ENCODE measurements at places on chromosomes 4 and X.

- DNase-seq, result peak; percentile 17
These were observed 33.9 kb downstream of the ZBTB49 start for GRCh38 chr4:4323705-4324534.

DNA sequence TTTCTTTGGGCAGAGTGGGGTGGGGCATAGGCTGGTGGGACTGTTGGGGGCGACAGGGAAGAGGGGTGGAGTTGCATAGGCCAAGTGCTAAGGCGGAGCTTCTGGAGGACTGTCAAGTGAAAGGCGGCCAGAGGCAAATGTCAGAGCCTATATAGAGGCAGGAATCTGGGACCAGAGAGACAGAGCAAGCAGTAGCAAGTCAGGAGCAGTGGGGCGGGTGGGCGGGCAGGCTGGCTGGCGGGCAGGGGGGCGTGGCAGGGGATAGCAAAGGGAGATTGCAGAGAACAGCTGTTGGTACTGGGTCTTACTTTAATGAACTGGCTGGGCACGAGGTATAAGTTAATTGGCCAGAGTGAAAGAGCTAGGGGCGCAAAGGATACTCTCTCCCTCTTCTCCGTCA is 89.8 kb downstream of the RTL9 start:
- DNase-seq, result no peak

GRCh38 chr4:7710126-7710525 is 229.5 kb downstream of the AFAP1 start:
- DNase-seq, result no peak

GRCh38 chrX:42869011-42869410 is 91.0 kb upstream of the PPP1R2C start:
- no peak for DNase-seq

DNA sequence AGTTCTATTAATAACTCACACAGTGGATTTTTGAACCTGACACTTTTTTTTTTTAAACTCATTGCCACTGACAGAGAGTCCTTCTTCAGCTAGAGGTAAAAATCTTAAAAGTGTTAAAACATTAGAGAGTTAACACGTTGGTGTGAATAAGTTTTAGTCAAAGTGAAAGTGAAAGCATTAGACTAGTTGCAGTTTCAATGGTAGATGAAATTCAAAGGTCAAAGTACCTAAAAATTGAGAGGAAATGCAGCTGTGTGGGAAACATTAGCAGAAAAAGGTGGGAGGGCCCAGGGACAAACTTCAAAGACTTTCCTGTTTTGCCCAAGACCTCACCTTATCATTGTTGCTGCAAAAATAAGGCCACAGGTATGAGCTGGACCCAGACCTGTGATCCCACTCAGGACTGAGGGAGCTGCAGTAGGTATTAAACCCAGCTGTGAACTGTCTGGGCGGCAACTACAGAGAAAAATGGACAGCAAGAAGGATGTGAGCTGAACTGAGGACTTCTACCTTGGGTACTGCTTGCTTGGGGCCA is 17.6 kb upstream of the GABRA4 start:
- peak; percentile 2 for DNase-seq

DNA sequence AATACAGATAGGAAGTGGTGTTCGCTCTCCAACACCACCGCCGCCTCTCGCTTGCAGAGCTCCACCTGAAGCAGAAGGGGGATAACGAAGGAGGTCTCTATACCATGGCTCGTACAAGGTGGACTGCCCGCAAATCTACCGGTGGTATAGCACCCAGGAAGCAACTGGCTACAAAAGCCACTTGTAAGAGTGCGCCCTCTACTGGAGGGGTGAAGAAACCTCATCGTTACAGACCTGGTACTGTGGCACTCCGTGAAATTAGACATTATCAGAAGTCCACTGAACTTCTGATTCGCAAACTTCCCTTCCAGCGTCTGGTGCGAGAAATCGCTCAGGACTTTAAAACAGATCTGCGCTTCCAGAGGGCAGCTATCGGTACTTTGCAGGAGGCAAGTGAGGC is 5.2 kb upstream of the BMP15 start:
- DNase-seq, result no peak

DNA sequence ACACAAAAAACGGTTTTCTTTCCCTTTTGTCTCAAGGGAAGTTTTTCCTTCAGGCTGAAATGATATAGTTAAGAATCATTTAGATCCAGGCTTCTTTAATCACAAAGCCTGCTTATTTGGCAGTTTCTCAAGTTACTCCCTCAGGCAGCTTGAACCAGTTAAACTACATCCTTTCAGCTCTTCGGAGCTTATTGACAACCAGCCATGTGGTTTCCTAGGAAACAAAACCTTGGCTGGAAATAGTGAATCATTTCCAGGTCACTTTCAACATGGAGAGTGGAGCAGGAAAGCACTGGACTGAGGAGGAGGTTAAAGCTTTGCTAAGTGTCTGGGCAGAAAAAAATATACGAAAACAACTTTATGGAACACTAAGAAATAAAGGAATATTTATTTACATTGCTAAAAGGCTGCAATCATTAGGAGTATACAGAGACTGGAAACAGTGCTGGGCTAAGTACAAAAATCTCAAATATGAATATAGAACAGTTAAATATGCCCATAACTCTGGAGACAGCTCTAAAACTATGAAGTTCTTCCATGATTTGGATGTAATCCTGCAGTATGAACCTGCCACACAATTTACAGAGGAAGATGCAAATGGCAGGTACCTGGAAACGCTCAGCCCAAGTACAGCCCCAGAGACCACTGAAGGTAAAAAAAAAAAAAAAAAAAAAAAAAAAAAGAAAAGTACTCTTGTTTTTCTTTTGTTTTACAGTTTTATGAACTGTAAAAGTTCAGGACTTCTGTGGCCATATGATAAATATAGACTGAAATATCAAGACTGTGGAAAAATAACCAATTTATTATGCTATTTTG is 23.2 kb upstream of the AASDH start:
- peak; percentile 94 for DNase-seq

DNA sequence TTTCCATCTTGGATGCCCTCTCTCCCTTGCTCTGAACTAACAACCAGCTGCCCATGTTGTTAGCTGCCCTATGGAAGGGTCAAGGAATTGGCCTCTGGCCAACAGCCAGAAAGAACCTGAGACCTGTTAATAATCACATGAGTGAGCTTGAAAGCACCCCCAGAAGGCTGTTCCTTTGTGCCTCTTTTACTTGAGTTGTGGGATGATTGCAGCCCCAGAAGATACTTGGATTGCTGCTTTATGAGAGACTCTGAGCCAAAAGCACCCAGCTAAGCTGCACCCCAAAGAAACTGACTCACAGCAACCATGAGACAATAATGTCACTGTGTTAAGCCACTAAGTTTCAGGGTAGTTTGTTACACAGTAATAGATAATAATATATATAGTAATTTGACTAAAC is 73.3 kb downstream of the FRYL start:
- peak; percentile 6 for DNase-seq

- peak; percentile 2 for DNase-seq
These were observed 414.1 kb downstream of the CENPC start for GRCh38 chr4:67131224-67131623.

DNA sequence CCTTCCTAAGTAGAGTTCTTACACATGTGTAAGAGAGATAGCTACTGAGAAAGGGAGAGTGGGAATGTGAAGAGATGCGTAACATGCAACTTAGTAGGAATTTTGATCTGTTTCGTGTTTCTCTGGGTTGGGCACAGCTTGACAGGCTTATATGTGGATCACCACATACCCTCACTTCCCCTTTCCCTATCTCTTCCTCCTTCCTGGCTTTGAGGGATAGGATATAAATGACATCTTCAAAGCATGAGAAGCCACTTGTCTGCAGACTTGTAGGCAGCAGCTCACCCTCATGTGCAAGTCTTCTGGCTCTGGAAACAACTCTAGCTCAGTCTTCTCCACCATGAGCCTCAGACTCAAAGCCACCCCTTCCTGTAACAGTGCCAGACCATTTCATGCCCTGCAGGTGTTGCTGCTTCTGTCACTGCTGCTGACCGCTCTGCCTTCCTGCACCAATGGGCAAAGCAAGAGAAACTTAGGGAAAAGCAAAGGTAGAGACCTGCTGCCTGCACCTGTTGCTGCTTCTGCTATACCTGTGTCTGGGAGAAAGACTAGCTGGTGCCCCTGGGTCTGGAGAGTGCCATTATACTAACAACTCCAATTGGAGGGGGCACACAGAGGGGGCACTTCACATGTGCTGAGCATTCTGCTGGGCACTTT is 5.4 kb upstream of the PF4V1 start:
- DNase-seq, result no peak

DNA sequence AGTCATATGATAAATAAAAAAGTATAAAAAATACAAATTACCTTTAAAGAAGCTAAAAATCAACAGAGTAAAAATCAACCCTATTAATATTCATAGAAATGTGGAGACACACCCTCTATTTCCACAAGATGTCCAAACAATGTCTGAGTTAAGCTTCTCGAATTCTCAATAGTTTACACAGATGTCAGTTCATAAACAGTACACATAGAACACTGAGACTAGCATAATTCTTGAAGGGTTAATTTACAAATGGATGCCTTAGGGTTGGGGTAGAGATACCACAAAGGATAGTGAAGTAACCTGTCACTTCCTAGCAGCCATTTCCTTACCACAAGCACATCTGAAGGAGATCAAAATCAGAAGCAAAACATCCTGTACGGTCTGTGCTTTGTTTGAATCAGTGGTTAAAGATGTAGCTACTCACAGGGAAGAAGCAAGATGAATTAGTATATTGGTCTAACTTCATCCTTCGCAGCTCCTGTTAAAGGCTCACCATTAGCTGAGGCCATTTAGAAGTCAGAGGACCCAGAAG is 2393.9 kb downstream of the ARAP2 start:
- peak; percentile 30 for DNase-seq

DNA sequence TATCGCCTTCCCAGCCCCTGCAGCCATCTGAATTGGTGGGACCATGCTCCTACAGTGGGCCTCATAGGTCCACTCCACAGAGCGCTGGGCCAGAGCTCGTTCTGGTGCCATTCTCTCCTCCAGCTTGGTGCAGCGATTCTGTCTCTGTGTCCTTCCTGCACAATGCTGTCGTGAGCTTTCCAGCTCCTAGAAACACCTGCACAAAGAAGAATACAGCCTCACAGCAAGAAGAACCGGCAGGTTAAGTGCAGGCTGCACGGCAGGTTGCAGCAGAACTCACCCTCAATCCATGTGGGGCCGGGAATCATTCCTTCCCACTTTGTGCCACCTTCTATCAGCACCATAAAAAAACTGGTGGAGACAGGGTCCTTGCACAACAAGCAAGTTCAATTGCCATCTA is 101.2 kb upstream of the ENPP6 start:
- no peak for DNase-seq

DNA sequence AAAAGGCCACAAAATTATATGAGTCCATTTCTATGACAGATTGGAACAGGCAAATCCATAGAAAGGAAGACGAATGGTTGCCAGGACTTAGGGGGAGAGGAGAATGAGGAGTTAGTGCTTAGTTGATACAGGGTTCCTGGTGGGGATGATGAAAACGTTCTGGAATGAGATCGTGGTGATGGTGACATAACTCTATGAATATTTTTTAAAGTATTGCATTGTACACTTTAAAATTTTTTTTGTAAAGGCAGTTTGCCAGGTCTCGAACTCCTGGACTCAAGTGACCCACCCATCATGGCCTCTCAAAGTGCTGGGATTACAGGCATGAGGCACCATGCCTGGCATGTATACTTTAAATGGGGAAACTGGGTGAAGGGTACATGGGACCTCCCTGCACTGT is 9.9 kb upstream of the CCNQ start:
- peak; percentile 37 for DNase-seq

GRCh38 chr4:53205970-53206369 is 159.9 kb downstream of the SCFD2 start:
- peak; percentile 5 for DNase-seq

GRCh38 chr4:40331961-40332360 is 3.2 kb upstream of the CHRNA9 start:
- no peak for DNase-seq

- DNase-seq, result peak; percentile 16
These were observed 48.5 kb downstream of the MRPL1 start for GRCh38 chr4:77911091-77911490.

Data from EL (cell line).